ENCODE measurements at places on chromosomes 4 and X.

GRCh38 chr4:3355266-3355748, 62.5 kb downstream of the RGS12 start:
- DNase-seq = peak; percentile 59

DNA sequence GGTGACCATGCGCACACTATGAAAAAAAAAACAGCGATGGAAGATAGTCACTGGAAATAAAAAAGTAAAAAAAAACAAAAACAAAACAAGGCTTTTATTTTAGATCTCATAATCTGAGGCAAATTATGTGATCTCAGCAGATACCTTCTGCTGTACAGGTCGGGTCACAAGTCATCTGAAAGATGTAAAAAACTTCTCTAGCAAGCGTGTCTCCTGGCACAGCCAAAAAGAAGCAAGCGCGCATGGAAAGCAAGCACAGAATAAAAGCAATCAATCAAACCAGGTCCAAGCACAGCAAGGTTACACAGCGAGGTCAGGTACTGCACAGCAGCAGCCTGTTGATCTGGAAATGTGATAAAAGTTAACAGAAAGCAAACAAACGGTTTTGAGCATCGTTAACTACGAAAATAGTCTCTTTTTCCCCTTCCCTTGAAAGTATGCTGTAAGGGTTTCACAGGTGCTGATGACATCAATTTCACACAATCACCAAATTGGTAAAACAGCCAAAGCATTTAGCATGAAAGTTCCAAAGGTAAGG, 79.3 kb upstream of the MTNR1A start:
- no peak for DNase-seq

DNA sequence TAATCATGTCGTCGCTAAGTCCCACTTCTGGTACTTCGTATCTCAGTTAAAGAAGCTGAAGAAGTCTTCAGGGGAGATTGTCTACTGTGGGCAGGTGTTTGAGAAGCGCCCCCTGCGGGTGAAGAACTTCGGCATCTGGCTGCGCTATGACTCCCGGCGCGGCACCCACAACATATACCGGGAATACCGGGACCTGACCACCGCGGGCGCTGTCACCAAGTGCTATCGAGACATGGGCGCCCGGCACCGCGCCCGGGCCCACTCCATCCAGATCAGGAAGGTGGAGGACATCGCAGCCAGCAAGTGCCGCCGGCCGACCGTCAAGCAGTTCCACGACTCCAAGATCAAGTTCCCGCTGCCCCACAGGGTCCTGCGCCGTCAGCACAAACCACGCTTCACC, 11.3 kb downstream of the PNCK start:
- DNase-seq = peak; percentile 4

GRCh38 chr4:181968371-181968770, 274.8 kb upstream of the TENM3 start:
- no peak for DNase-seq

- no peak for DNase-seq
These were observed 346.1 kb downstream of the GBA3 start for GRCh38 chr4:23038626-23039491.

DNA sequence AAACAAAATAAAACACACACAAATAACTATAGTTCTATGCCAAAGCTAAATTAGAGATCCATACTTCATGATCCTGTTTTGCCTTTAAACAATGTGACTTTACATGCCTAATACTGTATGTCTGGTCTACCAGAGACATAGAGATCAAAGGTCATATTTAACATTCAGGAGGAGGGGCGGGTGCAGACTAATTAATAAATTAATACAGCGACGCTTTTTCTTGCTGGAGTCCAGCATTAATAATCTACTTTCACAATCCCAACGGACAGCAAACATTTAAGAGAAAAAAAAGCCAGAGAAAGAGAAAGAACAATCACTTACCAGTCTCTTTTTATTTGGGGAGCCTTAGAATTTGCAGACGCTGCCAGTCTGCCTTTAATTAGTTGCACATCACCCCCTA, 509 bp downstream of the CXXC4 start:
- DNase-seq = no peak

Measured in inflammatory macrophage (primary cell).